ENCODE measurements at places on chromosomes 6 and 20.

- no peak for DNase-seq
Observed at GRCh38 chr20:47691625-47692024, 93.7 kb downstream of the SULF2 start.

DNA sequence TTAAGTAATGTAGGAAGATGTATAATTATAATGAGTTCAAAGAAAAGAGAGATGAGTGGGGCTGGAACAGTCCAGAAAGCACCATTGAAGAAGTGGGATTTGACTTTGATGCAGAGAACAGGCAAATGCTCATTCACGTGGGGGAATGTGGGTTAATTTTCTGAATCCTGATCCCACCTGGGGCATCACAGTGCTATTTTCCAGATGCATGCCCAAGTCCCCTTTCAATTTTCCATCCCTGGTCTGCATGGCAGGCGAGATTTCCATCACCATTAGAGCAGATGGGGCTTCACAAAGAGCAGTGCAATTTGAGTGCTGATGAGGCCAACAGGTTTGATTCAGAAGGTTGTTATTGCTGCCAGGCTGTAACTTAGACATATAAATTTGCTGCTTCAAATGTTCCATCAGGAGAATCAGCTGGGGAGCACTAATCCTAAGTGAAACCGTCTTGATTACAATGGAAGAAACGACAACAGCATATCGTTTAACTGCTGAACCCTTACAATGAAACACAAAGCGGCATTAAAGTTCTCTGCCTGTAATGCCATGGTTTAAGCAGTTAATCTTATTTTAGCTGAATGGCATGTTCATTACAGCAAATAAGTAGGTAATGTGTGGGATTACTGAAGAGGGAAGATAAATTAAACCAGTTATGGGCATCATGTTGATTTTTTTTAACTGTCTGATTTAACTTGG, 45.2 kb downstream of the OSTM1 start:
- no peak for DNase-seq

- no peak for DNase-seq
Observed at GRCh38 chr6:170043150-170043819, 247.6 kb downstream of the DLL1 start.

DNA sequence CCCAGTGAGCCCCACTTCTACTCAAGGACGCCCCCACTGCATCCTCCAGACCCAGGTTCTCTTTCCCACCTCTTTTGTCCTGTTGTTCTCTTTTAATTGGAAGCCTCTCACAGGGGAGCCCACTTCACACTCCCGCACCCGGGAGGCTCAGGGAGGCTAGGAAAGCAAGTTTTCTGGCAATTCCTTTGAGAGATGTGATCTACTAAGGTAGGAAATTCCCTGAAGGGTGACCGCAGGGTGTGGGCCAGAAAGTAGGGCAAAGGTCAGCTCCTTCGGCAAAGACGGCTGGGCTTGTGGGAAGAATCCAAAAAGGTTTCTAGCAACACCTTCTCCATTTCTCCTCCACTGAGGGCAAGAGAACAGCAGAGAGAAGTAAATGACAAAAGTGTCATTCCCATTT, 98.1 kb upstream of the PTPN1 start:
- no peak for DNase-seq

GRCh38 chr20:24339210-24339641, 130.2 kb upstream of the SYNDIG1 start:
- no peak for DNase-seq

Measured in WTC11 (cell line).